ENCODE measurements at places on chromosomes 2 and 18.

DNA sequence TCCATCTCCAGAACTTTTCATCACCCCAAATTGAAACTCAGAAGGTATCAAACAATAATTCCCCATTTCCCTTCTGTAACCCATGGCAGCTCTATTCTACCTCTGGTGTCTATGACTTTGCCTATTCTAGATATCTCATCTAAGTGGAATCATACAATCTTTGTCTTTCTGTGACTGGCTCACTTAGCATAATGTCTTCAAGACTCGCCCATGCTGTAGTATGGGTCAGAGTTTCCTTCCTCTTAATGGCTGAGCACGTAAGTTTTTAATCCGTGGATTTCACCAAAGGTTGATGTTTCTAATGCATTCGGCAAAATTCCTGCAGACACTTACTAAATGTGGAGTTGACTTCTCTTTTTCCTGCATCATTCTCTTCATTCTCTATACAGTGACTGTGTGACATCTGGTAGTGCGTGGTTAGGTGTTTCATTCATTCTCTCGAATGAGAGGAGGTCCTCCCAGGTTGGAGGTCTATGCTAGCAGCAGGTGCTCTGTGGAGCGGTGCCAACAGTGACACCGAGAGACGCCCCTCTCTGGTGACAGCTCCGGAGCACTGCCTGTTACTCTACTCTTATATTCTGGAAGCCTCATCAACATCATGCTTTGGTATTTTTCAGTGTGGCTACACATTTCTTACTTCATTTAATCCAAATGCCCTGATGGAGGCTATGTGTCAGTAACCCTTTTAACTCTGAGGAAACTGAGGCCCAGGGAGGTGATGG, 50.1 kb downstream of the ATOH8 start:
- no peak for DNase-seq

DNA sequence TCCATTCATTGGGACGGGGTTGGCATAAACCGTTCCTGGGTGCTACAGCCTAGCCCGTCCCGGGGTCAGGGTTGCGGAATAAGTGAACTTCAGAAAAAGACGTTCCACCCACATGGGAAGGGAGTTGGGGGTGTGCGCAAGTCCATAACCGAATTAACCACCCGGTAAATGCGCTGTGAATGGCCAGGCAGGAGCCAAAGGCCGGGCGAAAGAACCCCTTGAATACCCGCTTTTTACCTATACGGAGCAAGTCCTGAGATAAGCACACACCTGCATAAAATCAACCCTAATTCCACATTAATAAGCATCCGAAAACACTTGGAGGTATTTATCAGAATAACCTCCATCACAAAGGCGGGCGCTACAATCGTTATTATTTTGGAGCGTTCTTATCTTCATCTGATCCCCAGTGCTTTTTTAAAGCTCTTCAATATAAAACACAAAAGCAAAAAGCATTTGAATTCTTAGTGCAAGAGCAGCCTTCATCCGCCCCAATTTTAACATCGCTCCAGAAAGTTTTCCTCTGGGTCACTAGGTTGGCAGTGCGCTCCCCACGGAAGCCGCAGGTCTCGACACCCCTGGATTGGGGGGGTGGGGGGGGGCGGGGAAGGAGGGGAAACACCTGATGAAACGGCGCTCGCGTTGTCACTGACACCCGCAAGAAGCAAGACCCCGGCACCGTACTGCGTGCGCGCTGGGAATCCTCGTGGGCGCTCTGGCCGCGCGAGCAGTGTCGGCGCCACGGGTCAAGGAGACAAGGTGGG, 1.2 kb downstream of the SATB2 start:
- DNase-seq, result no peak

DNA sequence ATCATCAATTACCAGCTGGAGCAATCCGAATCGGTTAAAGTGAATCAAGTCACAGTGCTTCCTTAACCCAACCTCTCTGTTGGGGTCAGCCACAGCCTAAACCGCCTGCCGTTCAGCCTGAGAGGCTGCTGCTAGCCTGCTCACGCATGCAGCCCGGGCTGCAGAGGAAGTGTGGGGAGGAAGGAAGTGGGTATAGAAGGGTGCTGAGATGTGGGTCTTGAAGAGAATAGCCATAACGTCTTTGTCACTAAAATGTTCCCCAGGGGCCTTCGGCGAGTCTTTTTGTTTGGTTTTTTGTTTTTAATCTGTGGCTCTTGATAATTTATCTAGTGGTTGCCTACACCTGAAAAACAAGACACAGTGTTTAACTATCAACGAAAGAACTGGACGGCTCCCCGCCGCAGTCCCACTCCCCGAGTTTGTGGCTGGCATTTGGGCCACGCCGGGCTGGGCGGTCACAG, 496 bp upstream of the ITGA4 start:
- peak; percentile 77 for DNase-seq

DNA sequence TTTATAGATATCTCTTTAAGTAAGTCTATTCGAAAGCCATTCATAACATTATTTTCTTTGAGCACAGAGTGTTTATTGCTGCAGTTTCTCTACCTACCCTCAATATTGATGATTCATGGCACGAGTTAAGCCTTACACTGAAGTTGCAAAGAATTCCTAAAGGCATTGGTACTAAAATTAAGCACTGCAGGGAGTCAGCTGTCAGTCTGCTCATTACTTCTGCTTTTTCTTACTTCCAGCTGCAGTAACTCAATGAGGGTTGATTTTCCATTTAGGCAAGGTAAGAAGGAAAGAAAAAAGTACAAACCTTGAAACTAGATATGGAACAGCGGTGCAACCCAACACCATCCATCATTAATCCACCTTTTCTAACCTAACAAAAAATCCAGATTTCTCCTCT, 65.2 kb downstream of the RNF152 start:
- no peak for DNase-seq

- DNase-seq, result no peak
Measured at GRCh38 chr18:77702686-77703085, 453.0 kb downstream of the GALR1 start.

- DNase-seq, result no peak
Measured at GRCh38 chr2:229133155-229133772, 137.8 kb downstream of the PID1 start.

GRCh38 chr2:71669628-71670429, 216.5 kb downstream of the DYSF start:
- no peak for DNase-seq

- no peak for DNase-seq
Measured at GRCh38 chr2:56806924-56807323, 623.1 kb downstream of the CCDC85A start.

DNA sequence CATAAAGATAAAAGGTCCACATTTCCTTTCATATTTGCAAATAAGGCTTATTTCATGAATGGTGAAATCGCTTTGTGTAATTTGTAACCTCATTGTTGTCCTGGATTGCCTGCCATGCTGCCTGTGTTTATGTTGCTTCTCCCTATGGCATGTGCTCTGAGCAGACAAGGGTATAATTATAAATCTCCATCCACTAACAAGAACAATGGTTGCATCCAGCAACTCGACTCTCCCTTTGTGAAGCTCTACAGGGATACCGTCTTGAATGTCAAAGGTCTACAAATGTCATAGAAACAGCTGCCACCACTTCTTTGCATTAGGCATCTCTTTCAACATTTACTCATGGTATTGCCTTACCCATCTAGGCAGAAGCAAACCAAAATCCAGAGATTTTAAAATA, 209.6 kb downstream of the SLC8A1 start:
- DNase-seq, result no peak

GRCh38 chr2:231902598-231902997, 23.6 kb downstream of the NPPC start:
- DNase-seq, result no peak

DNA sequence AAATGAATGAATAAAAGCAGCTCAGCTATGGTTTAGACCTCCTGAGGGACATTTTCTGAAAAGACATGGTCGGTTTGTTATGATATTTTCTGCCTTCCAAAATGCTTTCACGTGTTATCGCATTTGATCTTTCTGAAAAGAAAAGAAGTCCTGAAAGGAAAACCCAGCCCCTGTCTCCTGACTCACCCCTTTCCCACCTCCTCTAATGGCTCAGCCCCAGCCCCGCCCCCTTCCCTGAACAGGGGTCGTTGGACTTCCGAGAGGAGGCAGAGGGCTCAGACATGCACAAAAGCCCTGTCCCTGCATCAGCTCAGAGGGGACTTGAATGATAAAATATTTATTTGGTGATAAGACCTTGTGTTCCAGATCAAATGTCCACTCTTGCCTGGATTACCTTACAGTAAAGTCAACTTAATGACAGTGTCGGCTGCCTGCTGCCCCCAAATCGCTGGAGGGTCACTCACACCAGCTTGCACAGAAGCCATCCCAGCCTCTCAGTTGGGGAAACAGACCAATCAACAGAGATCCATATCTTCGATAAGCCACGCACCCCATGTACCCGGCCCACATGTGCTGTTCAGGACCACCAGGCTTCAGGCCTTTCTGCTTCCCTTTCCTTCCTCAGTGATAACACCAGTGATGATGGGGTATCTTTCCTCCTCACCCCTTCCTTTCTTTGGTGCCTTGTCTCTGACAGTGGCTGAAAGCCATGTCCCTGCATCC, 69.6 kb downstream of the CLHC1 start:
- no peak for DNase-seq

DNA sequence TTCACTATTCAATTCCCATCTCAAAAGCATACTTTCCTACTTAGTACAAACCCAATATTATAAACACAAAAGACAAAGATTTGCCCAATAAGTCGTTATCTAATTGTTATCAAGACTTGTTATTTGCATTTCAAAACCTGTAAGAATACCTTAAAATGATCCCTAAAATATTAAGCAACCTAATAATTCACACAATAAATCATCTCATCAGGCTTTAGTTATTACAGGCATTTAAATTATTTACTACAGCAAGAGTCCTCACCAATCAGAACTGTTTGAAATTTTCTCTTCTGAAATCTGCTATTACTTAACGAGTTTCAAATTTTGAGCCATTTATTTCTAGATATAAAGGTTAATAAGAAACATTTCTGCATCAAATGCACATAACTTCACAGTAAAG, 1.6 kb downstream of the CCDC88A start:
- no peak for DNase-seq

DNA sequence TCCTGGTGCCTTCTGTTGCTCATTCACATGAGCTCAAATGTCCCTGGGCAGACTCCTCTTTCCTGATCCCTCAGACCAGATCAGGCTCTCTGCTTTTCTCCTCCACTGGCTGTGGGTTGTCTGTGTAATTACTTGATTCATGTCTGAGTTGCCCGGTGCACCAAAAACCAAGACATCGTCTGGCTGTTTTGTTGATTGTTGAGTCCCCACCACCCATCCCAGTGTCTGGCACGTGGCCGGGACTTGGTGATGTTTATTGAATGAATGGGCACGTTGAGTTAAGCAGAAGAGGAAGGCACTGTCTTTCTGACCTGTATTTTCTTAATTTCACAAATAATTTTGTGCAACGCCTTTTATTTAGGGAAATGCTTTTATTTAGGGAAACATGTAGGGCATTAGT, 499.1 kb upstream of the HS6ST1 start:
- no peak for DNase-seq

DNA sequence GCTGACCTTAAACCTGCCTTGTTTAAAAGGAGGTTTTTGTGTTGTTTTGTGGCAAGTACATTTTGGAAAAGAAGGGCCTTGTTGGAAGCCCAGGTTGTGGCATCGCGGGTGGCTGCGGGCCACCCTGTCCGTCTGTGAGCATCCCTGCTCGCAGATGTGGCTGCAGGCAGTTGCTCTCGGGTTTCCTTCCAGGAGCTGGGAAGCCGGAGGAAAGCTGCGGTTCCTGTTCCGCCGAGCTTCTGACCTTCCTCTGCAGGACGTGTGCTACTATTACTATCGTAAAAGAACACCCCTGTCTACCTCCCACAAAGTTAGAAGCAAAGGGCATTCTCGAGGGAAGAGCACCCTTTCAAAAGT, 766 bp downstream of the MFF start:
- peak; percentile 25 for DNase-seq

DNA sequence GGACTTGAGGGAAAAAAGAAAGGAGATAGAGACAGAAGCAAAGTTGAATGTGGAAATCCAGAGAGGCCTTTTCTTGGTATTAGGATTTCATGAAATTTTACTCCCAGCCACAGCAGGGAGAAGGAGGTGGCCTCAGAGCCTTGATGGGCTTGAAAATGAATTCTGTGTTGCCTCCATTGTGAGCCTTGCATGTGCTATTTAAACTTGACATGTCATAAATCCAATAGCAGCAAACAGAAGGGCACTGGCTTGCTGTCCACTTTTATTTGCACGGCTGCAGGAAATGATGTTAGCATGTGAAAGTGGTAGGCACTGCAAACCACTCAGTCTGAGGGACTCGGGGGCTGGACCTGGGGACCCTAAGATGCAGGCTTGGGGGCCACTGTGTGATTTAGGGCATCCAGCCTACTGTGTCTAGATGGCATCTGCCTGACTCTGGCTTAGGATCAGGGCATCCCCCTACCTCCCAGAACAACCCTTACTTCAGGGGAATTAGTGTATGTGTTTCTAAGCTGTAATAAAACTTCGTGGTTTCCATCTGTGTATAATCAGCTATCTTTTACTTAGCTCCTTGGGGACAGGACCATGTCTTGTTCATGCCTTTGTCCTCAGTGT, 139.1 kb upstream of the SKOR2 start:
- DNase-seq, result no peak

DNA sequence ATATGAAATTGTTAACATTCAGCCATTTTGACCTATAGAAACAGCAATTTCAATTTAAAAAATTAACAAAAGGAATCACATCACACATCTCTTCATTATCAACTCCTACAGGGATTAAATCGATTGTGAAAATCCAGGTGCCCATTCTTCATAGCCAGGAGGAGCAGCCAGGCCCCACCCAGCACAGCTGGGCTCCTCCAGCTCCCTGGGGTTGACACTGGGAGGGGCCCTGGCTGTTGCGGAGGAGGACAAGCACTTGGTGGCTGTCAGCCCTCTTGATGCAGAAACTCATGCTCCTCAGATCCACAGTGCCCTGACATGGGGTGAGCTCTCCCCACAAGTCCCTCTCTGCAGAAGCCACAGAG, 99.8 kb downstream of the FAM210A start:
- DNase-seq, result no peak

GRCh38 chr2:157315901-157316300, 9.7 kb downstream of the ERMN start:
- no peak for DNase-seq

- no peak for DNase-seq
Measured at GRCh38 chr2:240154606-240155005, 14.1 kb upstream of the OTOS start.

- no peak for DNase-seq
Measured at GRCh38 chr2:155176345-155176744, 477.9 kb downstream of the KCNJ3 start.

DNA sequence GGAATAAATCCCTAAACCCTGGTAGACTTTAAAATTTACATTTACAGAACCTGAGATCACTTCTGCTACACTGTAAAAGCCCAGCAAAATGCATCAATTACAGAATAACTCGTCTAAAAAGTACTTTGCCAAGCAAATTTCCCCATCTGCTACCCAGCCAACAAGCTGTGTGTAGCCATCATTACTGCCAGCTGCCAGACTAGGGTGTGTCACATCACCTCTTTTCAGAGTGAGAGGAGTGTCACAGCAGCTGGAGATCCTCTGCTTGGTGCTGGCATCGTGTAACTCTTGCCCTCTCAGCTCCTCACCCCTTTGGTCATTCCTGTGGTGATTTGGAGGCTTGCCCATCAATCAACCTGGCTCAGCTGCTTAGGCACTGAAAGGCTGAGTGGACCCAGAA, 340.4 kb upstream of the MMADHC start:
- no peak for DNase-seq
